NCI-H1694 (cell line): ENCODE measurements at places on chromosomes 5 and 9.

DNA sequence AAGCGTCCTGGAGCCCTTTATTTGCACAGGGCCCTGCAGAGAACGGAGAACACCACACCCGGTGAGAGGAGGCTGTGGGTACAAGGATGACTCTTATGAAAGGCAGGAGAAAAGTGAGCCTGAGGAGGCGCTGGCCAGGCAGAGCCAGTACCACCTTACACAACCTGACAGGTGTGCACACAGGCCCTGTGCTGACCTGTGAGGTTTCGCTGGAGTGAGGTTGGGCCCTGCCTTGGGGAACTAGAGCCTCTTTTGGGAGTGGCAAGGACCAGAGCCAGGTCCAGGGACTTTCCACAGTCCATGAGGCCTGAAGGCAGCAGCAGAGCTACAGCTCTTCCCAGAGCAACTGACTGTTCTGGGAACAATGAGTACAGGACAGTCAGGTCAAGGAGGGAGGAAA, 3.1 kb downstream of the SRD5A1 start:
- no peak for DNase-seq

GRCh38 chr5:132253008-132253441, 4.5 kb upstream of the PDLIM4 start:
- no peak for DNase-seq

DNA sequence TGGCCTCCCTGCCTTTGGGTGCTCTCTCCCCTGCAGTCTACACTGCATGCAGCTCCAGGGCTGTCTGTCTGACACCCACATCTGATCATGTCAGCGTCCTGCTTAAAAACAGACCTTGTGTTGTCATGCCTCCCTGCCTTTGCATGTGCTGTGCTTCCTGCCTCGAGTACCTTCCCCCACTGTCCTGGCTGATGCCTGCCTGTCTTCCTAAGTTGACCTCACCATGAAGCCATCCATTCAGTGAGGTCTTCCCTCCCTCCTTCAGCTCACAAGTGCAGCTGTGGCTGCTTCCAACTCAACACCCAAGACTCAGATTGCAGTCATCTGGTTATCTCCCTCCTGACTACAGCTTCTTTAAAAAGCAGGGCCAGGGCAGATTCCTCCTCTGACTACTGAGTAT, 5.5 kb downstream of the ANGPTL2 start:
- DNase-seq, result no peak

DNA sequence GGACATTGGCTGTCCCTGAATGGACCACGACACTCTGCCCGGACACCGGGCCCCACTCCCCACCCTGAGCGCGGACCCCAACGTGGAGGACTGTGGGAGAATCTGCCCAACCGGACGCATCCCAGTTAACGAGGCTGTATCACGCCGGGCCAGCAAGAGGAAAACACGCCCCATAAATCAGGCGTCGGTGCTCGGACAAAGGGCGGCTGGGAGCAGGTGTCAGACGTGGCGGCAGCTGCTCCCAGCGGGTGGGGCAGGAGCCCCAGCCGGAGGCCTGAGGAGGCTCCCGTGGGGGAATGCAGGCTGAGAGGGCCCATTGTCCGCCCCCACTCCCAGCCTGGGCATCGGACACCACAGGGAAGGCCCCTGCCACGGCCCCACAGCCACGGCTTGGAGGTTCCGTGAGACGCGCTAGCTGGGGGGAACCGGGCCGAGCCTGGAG, 19.2 kb downstream of the NOTCH1 start:
- DNase-seq, result no peak

DNA sequence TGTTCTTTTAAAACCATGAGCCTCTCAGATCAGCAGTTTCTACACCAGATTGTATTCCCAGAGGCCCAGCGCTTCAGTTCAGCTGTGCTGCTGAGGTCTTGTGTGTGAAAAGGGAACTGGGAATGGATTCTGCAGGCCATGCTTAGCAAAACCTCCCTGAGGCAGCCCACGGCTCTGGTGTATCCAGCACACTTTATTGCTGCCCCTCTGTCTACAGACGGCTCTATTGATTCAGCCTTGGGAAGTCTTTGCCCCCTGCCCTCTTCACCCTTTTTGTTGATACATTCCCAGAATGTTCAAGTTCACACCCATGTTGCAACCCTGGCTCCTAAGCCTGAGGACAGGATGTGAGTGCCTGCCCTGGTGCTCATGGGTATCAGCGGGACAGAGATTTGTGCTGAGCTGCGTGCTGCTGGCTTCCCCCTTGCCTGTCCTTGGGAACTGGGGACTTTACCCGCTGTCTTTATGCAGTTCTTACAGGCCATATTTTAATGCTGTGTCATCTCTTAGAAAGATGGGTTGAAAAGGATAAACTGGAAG, 37.3 kb downstream of the ARHGAP26 start:
- no peak for DNase-seq
